ENCODE measurements at places on chromosomes 13 and 19. TPM values are rescaled to one million over a fixed set of nuclear protein-coding genes. Genes with fewer than 3 reads are reported as not detected.

DNA sequence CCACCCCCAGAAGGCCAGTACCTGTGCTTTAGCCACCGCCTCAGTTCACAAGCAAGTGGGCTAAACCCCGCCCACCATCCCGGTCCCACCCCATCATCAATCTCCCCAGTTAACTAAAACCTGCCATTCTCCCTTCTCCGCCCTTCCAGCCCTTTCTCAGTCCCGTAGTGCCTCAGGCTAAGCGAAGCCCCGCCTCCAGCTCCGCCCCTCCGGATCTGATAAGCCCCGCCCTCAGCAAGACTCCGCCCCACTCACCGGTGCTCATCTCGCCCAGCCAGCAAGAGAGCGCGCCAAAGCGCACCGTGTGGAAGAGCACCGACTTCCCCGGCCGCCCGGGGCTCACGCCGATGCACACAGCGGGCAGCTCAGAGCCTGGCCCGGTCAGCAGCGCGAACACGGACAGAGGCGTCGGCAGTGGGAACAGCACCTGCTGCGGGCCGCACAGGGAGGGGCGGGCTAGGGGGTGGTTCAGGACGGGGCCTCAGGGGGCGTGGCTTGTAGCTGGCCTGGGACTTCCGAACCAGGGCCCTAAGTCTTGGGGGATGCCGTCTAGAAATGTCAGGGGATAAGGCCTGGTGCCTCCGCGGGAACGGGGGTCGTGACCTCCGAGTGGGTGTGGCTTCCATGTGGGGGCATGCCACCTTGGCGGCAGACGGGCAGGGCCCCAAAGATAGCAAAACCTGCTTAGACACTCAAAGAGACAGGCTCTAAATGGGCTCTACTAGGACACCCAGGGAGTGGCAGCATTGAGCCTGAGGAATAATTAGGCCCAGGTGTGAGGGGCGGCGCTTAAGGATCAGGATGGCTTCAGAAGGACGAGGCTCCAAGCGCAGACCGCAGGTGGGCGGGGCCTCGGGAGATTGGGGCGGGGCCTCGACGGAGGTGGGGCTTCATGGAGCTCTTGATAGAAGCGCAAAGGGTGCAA lies 21.4 kb downstream of the MAP4K1 start:
- peaks cover 38% of the 10 kb centered on the region for H3K36me3 ChIP-seq
- no peak for DNase-seq
- no peak overlapping the region for H3K4me3 ChIP-seq
- no peaks in the 10 kb centered on the region for H3K4me1 ChIP-seq
- no peak overlapping the region for H3K27ac ChIP-seq

DNA sequence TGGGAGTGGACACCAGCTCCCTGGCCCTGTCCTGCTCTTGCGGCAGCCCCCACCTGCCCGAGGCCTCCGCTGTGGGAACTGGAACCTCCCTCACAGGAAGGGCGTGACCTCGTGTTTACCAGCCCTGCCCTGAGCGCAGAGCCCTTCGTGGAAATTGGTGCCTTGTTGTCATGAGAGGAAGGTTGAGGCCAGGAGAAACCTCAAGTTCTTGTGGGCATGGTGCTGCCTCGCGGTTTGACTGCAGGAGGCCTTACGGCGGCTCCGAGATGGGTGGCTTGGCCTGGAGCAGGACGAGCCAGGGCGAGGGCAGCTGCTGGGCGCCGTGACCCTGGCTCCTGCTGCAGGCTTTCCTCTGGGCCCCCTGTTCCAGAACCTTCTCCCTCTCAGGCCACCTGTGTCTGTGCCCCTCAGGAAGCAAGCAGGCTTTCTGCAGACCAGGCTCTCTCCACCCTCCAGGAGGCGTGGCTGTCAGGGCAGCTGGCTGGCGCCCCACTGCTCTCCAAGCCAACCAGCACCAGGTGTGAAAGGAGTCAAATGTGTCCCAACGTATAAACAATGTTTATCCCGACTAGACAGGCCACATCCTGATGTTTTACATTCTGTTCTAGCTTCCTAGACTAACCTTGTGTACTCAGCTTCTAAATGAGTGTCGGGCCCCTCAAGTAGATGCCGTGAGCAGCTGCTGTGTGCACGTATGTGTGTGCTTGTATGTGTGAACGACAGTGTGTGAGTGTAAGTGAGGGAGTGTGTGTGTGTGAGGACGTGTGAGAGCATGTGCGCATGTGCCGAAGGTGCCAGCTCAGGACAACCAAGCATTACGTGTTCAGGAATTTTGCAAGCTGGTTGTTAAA lies 10.4 kb upstream of the RASA3 start:
- H3K36me3 ChIP-seq: no peaks in the 10 kb centered on the region
- H3K4me1 ChIP-seq: peaks cover 67% of the 10 kb centered on the region
- H3K4me3 ChIP-seq: peak overlapping the region; percentile 6
- no peaks in the 10 kb centered on the region for H3K27me3 ChIP-seq

GRCh38 chr19:39974377-39975155 lies 3.6 kb downstream of the PSMC4 start:
- no peak overlapping the region for H3K4me3 ChIP-seq
- no peaks in the 10 kb centered on the region for H3K27me3 ChIP-seq
- DNase-seq: no peak
- H3K36me3 ChIP-seq: peaks cover 77% of the 10 kb centered on the region
- no peak overlapping the region for H3K27ac ChIP-seq
- H3K4me1 ChIP-seq: peaks cover 30% of the 10 kb centered on the region

DNA sequence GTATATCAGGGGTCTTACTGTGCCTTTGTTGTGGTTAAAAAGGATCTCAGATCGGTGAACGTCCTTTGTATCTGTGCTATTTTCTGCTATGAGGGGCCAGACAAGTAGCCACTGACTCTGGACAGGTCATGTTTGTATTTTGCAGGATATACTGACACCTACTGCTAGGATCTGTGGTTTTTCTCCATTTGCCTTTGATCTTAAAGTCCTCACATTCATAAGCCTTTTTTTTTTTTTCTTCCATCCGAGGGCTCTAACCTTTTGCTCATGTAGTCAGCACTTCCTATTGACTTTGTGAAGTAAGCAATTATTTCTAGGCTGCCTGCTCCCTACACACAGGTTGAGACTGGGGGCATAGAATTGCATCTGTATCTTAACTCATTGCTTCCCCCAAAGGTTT lies 106.2 kb downstream of the SLITRK5 start:
- no peaks in the 10 kb centered on the region for H3K36me3 ChIP-seq
- no peaks in the 10 kb centered on the region for H3K27me3 ChIP-seq
- H3K27ac ChIP-seq: no peak overlapping the region
- no peaks in the 10 kb centered on the region for H3K4me1 ChIP-seq

The MZF1 gene
- 35.7 TPM for total RNA-seq

The URI1 gene
- total RNA-seq: 53.9 TPM

The CDC37 gene
- total RNA-seq: 174 TPM

DNA sequence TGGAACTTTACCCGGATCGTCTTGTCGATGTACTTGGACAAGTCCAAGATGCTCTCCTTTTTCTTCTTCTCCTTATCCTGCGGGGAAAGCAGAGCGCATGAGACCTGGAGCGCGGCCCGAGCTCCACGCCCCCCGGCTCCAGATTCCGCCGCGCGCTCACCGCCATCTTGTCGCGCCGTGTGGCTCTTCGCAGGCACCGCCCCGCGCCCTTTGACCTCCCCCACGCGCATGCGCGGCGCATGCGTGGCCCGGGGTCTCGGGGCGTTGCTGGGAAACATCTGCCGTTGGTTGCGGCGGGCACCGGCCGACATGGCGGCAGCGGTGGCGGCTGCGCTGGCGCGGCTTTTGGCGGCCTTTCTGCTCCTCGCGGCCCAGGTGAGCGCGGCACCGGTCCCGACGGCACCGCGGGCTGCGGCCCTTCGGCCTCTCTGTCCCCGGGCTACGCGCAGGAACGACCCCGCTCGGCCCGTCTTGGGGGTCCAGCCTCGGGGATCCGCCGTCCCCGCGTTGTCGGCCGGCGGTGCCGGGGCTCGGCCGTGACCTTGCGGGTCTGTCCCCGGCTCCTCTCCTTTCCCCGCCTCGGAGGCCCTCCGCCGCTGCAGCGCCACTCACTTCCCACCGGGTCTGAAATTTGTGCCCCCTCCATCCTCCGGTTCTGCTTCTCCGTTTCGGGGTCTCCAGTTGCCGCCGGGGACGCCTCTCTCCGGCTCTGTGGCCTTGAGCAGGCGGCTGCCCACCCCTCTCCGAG lies at the start of the genes LSM7 and SPPL2B:
LSM7 (minus strand) TSS at position 186 of the 748 bp plus-strand sequence; CDS start at position 166, 20 bp downstream.
SPPL2B (plus strand) TSS at position 284 of the 748 bp plus-strand sequence; CDS start at position 310, 26 bp downstream.
- DNase-seq: peak; percentile 97
- peaks cover 2% of the 10 kb centered on the region for H3K36me3 ChIP-seq
- peak within 1 kb of the TSS; percentile 51 for H3K27ac ChIP-seq
- no peaks in the 10 kb centered on the region for H3K27me3 ChIP-seq
- H3K4me1 ChIP-seq: peaks cover 60% of the 10 kb centered on the region

The PGLYRP2 gene
- not detected for total RNA-seq

DNA sequence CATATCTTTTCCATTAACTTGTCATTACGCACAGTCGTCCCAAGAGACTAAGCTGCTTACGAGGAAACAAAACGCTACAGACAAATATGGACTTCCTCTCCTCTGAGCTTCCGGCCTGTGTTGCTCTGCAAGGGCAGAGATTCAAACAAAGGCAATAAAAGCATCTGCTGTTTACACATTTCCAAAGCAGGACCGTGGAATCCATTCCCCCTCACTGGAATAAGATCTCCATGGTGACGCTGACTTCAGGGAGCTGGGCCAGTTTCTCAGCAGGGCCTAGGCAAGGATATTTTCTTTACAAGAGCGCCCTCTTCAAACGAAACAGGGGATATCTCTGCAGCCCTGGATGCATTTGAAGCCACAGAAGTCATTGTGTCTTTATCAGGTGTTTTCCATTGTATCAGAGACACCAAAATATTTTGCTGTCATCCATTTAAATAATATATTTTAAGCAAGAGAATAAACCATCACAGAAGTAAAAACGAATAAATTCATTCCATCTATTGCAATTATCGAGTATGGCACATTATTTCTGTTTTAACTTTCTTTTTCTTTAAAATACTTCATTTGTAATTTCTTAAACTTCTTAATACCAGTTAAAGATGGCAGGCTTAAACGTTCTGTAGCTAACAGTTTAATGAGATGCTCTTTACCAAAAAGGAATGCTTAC lies 177.5 kb downstream of the DCLK1 start:
- H3K4me1 ChIP-seq: no peaks in the 10 kb centered on the region
- no peak overlapping the region for H3K4me3 ChIP-seq
- DNase-seq: no peak
- H3K36me3 ChIP-seq: no peaks in the 10 kb centered on the region

The IFNL4 gene
- not detected for total RNA-seq

The ZNF419 gene
- total RNA-seq: 16.5 TPM

DNA sequence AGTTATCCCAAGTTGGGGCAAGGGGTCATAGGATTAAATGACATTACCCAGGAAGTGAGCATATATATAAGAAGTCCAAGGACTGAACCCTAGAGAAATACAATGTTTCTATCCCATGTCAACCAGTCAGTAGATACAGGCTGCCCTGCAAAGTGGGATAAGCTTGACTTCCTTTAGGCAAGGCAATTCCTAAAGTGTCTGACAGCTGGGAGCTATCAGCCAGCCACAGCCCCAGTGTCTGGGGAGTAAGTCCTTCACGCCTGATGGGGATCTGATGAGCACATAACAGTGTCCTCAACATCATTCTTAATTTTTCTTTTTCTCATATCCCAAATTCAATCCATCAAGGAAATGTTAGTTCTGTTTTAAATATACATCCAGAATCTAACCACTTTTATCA lies 54.1 kb downstream of the DNAJC15 start:
- no peak overlapping the region for H3K4me3 ChIP-seq
- no peak overlapping the region for H3K27ac ChIP-seq
- no peak for DNase-seq
- H3K4me1 ChIP-seq: peaks cover 4% of the 10 kb centered on the region
- H3K27me3 ChIP-seq: no peaks in the 10 kb centered on the region

The CEBPA gene
- total RNA-seq: 18.3 TPM

DNA sequence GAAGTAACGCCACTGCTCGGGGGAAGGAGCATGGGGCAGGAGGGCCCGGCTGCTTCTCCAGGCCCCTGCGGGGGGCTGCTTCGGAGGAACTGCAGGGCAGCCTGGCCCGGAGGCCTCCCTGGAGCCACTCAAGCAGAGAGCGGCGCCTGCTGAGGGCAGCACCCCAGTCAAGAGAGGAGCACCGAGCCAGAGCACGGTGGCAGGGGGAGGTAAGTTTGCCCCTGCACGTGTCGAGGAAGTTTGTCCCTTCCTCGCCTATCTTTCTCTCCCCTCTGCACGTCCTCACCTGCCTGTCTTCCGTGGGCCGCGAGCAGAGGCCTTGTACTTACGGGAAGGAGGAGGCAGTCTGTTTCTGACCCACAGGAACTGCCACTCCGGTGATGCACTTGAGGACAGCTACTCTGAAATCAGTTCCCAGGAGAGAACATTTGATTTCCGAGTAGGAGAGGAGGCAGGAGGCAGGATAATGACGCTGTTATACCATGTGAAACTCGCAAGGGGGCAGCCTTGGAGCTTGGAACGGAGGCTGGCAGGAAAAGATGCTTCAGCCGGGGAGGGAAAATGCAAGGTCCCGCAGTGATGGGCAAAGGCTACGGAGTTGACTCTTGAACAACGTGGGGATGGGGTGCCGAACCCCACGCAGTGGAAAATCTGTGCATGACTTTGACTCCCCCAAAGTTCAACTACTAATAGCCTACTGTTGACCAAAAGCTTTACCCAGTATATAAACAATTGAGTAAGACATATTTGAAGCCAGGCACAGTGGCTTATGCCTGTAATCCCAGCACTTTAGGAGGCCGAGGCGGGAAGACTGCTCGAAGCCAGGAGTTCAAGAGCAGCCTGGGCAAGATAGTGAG lies 5.0 kb downstream of the FFAR1 start:
- H3K27me3 ChIP-seq: no peaks in the 10 kb centered on the region
- H3K27ac ChIP-seq: no peak overlapping the region
- DNase-seq: peak; percentile 90
- H3K4me1 ChIP-seq: peaks cover 60% of the 10 kb centered on the region
- H3K4me3 ChIP-seq: no peak overlapping the region

GRCh38 chr13:99002172-99002710 lies 24.4 kb upstream of the DOCK9 start:
- no peak overlapping the region for H3K27ac ChIP-seq
- peaks cover 16% of the 10 kb centered on the region for H3K4me1 ChIP-seq
- no peaks in the 10 kb centered on the region for H3K27me3 ChIP-seq
- DNase-seq: no peak
- H3K4me3 ChIP-seq: no peak overlapping the region

GRCh38 chr13:39616087-39616694 lies 13.2 kb upstream of the LHFPL6 start:
- no peak overlapping the region for H3K27ac ChIP-seq
- no peak overlapping the region for H3K4me3 ChIP-seq
- no peak for DNase-seq
- H3K27me3 ChIP-seq: no peaks in the 10 kb centered on the region
- H3K36me3 ChIP-seq: no peaks in the 10 kb centered on the region
- peaks cover 6% of the 10 kb centered on the region for H3K4me1 ChIP-seq

GRCh38 chr13:65292488-65292901 lies 1937.6 kb downstream of the PCDH9 start:
- no peak for DNase-seq
- no peak overlapping the region for H3K27ac ChIP-seq
- H3K4me3 ChIP-seq: no peak overlapping the region
- H3K27me3 ChIP-seq: no peaks in the 10 kb centered on the region
- no peaks in the 10 kb centered on the region for H3K4me1 ChIP-seq
- H3K36me3 ChIP-seq: no peaks in the 10 kb centered on the region

DNA sequence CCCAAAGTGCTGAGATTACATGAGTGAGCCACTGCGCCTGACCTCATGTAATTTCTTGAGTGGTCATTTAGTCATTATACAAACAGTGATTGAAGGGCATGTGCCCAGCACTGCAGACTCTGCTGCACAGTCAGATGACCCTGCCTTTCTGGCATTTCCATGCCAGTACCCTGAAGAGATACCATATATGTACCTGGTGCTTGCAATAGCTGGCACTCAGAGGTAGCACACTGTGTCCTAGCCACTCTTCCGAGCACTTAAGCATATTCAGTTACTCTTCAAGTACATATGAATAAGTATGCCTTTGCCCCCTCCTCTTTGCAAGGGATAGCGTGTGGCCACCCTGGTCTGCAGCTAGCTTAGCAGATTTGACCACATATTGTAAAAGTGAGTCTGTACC lies 15.5 kb downstream of the STX10 start:
- no peaks in the 10 kb centered on the region for H3K4me1 ChIP-seq
- H3K27me3 ChIP-seq: no peaks in the 10 kb centered on the region
- no peaks in the 10 kb centered on the region for H3K36me3 ChIP-seq
- no peak overlapping the region for H3K27ac ChIP-seq
- no peak for DNase-seq
- no peak overlapping the region for H3K4me3 ChIP-seq
